ENCODE measurements at places on chromosomes 2 and 18.

- DNase-seq = no peak
These were observed 120.7 kb upstream of the CTAGE1 start for GRCh38 chr18:22538426-22538825.

DNA sequence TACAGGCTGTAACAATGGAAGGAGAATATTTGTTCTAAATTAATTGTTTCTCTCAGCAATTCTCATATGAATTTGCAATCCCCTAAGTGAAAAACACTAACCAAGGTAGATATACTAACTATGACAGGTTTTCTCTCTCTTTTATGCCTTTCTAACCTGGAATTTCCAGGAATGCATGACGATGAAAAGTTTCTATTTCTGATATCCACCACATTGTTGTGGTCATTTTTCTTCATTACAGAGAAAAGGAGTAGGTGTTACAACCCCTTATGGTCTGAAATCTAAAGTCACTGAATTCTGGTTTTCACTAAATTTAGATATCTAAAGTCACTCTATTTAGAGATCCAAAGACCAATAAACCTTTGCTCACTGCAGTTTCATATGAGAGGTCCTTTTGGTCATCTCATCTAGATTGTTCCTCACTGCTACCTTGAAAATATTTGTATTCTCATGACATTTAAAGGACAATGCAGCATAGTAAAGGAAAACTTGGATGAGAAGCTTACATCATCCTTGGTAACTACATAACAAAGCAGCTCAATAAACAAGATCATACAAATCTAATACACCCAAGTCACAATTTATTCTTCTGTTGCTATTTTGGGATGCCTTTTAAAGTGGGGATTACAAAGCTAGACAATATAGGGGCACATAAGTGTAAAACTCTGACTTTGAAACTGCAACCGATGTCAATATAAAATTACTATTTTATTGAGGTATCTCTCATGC lies 85.8 kb downstream of the TCF4 start:
- no peak for DNase-seq

- no peak for DNase-seq
These were observed 88.5 kb downstream of the PRKCE start for GRCh38 chr2:45739796-45740485.

DNA sequence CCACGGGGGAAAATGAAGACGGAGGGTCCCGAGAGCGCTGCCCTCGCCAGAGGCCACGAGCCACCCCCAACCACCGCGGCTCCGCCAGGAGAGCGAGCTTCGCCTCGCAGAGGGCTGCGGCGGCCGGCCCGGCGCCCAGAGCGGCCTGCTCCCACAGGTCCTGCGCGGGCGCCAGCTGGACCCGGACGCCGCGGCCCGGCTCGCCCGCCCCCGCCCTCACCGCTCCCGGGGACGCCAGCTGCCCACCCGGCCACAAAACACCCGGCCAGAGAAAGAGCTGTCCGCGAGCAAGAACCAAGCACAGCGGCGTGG lies 709 bp downstream of the PTPN2 start:
- DNase-seq = no peak

DNA sequence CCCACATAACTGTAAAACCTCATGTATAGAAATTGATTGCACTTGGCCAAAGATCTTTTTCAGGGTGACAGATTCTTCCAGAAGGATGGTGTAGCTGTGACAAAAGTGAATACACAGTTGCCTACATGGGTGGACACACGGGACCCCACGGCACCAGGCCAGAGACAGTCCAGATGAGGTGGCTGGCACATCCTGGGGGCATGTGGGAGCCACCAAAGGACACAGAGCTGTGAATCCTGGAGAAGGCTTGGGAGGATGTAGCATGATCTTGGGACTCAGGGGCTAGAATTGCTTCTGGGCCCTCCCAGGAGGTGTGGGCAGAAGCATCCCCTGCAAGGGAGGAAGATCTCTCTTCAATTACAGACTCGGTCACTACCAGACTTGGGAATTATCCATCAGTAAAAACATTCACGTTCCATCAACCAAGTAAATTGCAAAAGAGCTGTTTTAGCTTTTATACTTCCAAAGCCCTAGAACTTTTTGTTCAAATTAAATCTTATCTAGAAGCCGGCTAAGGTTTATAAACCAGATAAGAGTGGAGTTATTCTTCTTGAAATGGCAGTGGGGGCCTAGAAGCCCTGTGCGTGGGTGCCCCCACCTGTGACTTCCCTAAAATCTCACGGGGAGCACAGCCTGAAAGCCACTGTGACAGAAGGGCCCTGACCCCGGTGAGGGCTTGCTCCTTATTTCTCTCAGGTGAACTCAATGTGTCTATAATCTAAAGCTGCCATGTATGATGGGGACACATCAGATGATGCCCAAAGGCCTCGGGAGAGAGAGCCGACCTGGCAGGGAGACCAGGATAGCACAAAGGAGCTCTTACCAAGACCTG lies 81.7 kb downstream of the SEPTIN10 start:
- DNase-seq = no peak

DNA sequence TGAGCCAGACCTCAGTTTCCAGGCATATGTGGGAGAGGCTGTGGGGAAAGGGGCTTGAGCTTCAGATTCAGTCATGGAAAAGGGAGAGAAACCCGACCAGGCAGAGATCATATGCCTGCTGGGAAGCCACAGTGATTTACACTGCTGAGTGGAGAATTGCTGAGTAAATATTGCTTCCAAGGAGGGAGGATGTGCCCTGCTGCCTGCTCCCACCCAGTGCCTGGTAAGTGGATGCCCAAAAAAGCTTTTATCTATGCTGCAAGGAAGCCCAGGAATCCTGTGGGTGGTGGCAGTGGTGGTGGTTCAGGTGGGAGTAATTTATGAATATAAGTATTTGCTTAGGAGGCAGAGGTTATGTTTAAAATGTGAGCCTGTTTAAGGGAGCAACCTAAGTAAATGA lies 39.5 kb downstream of the INO80C start:
- DNase-seq = no peak

- no peak for DNase-seq
These were observed 12.3 kb upstream of the IL1B start for GRCh38 chr2:112848833-112849232.

DNA sequence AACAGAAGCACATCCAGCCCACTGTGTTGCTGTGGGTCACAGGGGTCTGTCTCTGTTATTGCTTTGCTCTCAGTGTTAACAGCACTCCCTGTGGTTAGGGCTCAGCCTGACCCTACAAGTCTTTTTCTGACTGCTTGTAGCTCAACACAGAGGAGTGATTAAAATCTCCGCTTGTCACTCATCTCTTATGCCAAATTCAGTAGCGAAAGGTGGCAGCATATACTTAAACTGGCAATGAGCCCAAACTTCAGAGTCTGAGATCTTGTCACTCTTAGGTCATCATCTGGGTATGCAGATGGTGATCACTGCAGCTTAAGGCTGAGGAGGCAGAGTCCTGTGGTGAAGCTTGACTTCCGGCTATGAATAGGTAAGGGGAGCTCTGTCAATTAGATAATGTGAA lies 63.3 kb upstream of the CSRNP3 start:
- DNase-seq = no peak

- DNase-seq = no peak
These were observed 100.0 kb upstream of the DTNA start for GRCh38 chr18:34609986-34610648.

DNA sequence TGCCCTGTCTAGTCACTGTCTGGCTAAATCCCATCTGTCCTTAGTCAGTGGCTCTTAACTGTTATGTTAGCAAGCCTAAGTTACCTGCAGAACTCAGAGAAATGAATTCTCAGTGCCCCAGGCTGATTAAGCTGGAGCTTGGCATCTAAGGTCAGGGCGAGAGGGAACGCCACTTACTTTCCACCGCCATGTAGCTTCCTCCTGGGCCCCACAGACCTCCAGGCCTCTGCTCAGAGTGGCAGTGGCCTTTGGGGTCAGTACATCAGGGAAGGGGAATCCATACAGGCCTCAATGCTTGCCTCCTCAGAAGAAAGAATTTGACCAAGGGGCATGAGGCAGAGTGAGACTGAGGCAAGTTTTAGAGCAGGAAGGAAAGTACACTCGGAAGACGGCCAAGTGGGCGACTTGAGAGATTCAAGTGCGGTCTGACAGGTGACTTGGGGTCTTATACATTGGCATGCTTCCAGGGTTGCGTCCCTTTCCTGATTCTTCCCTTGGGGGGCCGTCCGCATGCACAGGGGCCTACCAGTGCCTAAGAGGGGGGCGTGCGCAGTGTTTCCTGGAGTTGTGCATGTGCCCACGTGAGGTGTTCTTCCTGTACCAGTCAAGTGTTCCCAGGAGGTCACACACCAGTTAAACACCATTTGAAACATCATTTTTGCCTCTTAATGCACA lies 64.1 kb downstream of the EMILIN2 start:
- DNase-seq = no peak
